ENCODE measurements at places on chromosomes 4 and X. TPM values are rescaled to one million over a fixed set of nuclear protein-coding genes. Genes with fewer than 3 reads are reported as not detected.

SFRP2 gene
- 1.6 TPM for polyA plus RNA-seq

PGRMC1 gene
- 176 TPM for polyA plus RNA-seq

FGA gene
- not detected for polyA plus RNA-seq

TXK gene
- not detected for polyA plus RNA-seq

FHDC1 gene
- 0.43 TPM for polyA plus RNA-seq

MAGEB17 gene
- polyA plus RNA-seq, result not detected

TEC gene
- polyA plus RNA-seq, result not detected

HPGDS gene
- not detected for polyA plus RNA-seq

ERCC6L gene
- 2.4 TPM for polyA plus RNA-seq

MAGEH1 gene
- polyA plus RNA-seq, result 38.3 TPM

NXF2B gene
- polyA plus RNA-seq, result not detected

SOWAHD gene
- polyA plus RNA-seq, result not detected

CLDN34 gene
- polyA plus RNA-seq, result not detected

ARL13A gene
- polyA plus RNA-seq, result not detected

PABPC4L gene
- polyA plus RNA-seq, result 0.13 TPM

TMEM271 gene
- not detected for polyA plus RNA-seq

PKD2 gene
- 33.0 TPM for polyA plus RNA-seq

All from GM23248 (cell line).